Fibroblast of skin of left biceps (primary cell): ENCODE measurements at places on chromosomes 6 and 20.
A peak's percentile ranks its signal among the peaks of the same experiment; 100 is the strongest.

DNA sequence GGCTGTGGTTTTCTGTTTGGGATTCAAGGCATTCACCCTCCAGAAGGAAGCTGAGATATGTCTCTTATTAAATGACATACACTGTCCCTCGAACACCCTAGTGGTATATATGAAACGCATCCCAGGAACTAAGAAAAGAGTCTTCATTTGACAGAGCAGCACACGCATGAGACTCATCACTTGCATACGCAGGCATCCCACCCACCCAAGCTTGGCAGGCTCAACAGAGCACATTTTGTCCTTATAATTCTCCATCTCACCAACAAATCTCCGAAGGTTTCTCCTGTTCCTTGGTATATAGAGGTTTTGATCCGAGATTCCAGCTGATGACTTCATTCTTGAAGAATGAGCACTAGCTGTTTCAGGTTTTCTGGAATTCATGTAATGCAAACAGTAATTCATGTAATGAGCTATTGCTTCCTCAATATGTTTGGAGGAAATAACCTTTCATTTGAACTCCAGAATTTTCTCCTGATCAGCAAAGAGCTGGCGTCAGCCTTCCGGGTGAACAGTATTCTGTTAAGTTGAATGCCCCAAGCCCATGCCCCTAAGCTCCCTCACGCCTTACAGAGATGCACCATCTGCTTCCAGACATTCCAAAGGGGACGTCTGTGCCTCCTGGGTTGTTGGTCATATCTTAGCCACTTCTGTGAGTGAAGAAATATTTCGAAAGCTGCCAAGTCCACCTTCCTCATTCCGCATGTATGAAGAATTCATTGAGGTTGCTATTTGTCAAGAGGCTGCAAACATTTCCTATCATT lies 66.0 kb upstream of the CDH4 start:
- DNase-seq, result peak; percentile 95

- no peak for DNase-seq
Observed at GRCh38 chr6:116323863-116324262, 44.1 kb upstream of the TSPYL1 start.

DNA sequence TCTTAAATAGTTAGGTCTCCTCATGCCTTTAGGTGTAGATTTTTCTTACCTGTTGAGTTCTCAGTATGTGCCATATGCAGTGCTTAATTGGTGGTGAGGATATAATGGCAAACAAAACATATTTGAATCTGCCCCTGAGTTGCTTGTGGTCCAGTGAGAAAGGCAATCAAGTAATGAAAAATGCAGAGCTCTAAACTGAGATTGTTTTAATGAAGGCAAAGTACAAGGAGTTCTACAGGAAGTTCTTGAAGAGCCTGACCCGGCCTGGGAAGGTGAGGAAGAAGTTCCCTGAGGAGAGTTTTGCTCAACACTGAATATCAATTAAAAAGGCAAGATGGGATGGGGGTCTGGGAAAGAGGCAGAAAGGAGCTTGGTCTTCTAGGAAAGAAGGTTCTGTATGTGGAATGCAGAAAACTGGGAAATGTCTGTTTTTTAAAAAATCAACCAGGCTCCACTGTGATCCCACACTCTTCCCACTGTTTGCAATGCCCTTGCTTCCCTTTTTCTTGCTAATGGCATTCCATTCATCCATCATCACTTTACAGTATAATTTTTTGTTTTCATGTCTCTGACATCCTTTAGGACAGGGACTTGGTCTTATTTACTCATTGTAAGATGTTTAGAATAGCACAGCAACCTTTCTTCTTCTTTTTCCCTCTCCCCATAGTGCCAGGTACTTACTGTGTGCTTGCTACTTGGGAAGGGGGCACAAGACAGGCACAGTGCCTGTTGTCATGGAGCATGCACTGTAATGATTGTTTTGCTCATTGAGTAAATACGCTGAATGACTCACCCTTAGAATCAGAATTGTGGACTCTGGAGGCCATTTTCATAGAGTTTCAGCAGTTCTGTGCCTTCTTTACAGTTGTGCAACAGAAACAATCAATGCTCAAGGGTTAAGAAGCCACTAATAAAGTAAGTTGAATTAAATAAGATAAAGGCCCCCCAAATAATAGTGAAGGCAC lies 64.3 kb downstream of the ANKS1A start:
- DNase-seq, result no peak

- DNase-seq, result no peak
Observed at GRCh38 chr6:117729613-117730012, 54.3 kb downstream of the NUS1 start.

DNA sequence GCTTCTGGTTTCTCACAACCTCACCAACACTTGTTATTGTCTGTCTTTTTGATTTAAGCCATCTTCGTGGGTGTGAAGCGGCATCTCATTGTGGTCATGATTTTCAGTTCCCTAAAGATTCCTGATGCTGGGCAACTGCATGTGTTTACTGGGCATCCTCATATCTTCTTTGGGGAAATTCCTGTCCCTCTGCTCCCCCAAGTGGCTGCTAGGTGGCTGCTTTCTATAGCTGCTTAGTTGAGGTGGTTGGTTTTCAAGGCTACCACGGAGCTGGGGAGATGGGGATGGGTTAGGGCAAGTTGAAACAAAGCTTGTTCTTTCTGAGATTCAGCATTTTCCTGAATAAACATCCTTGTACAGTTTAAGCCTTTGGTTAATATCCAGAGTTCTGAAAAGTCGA lies 403.9 kb upstream of the SULF2 start:
- no peak for DNase-seq

- DNase-seq, result no peak
Observed at GRCh38 chr6:166927935-166928643, 28.3 kb downstream of the RNASET2 start.

DNA sequence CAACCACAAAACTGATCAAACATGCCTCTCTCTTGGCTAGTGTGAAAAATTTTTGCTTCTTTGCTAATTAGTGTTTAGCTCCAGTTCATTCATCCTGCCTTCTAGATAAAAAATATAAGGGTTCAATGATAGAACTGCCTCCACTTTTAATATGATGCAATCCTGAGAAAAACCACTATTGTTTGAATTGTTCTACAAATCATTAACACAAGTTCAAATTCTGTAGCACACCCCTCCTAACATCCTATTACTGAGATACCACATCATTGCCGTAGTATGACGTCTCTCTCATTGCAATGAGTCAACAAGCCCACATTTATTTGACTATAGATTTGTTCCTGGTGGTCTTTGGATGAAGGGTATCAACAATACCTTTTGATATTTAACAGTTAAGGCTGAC lies 365.8 kb upstream of the OPRM1 start:
- DNase-seq, result no peak

DNA sequence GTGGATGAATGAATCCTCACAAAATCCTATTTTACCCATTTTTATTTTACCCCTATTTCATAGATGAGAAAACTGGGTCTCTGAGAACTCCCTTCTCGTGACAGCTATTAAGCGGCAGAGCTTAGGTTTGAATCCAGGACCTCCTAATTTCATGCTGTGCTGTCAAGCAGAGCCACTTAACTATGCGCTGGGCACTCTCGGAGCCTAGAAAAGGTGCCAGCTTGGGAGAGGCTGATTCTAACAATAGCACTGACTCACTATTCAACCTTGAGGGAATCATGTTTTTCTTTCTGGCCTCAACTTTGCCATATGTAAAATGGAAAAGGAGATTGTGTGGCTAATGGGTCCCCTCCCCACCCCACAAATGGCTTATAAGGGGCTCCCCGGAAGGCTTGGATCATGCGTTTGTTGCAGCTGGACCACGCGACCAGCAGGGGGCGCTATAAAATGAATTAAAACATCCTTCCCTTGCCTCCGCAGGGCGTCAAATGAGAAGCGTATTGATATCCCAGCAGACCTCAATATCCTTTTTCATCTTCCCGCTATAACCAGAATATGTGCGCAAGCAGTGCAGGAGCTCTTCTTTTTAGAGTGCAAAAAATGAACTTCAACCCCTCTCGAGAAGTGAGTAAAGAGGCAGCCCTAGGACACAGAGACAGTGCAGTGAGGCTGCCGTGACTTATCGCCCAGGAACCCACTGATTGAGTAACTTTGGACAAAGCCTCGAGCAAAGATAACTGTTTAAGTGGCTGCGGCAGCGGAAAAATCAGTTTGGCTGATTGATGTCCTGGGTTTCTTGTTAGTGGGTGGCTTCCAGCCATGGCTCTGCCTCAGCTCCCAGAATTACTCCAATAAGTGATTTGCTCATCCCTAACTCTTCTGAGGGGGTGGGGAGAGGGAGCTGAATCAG lies 12.8 kb upstream of the PDYN start:
- DNase-seq, result no peak

DNA sequence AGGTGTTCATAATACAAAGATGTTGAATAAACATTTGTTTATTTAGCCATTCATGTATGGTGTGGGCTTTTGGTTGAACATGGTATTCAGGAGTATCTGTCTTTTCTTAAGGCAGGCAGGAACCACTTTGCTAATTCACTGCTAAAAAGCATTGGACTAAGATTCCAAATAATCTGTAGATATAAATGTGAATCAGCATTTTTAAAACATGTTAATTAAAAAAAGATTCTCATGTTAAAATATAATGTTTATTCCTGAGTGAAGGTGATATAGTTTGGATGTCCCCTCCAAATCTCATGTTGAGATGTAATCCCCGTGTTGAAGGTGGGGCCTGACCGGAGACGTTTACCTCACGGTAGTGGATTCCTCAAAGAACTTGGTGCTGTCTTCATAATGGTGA lies 19.3 kb downstream of the CRISP1 start:
- DNase-seq, result no peak

DNA sequence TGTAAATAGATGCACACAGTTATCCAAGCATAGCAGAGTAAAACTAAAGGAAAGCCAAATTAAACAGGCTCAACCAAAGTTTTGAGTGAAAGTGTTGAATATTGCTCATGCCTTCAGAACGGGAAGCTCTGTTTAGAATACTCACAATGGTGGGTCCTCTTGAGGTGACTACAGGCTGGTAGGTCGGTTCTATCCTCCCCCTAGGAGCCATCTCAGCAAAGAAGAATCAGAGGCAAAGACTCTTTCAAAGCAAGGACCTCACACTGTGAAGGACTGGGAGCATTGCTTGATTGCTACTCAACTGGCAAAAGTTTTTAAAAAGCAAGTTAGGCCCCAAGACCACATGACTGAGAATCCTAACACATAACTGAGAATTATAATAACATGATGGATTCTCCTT lies 88.4 kb upstream of the JAG1 start:
- no peak for DNase-seq

- DNase-seq, result peak; percentile 49
Observed at GRCh38 chr20:48776306-48776705, 51.5 kb downstream of the PREX1 start.

DNA sequence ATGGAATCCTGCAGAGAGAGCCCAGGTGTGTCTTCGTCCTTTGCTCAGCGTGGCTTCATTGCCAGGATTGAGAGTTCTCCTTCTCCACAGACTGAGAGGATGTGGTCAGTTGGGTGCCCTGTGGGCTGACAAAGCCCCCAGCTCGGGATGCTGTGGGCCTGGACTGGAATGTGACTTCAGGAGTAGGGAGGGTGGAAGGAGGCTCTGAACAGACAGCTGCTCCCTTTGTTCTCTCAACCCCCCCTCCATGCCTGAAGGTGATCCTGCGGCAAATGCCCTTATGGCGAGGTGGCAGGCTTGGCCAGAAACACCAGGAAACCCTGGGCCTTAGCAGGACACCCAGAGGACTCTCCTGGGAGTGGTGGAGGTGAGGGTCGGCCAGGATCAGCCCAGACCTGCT lies 1.8 kb upstream of the CST5 start:
- DNase-seq, result no peak

GRCh38 chr6:158635427-158636073 lies 9.0 kb downstream of the DYNLT1 start:
- no peak for DNase-seq

GRCh38 chr20:16388731-16389130 lies 184.5 kb downstream of the KIF16B start:
- no peak for DNase-seq

- DNase-seq, result no peak
Observed at GRCh38 chr20:4369119-4369797, 352.5 kb upstream of the PRND start.

GRCh38 chr6:31785475-31785874 lies 8.3 kb upstream of the VWA7 start:
- DNase-seq, result no peak

GRCh38 chr6:146551545-146551944 lies 7.9 kb downstream of the RAB32 start:
- DNase-seq, result no peak

- no peak for DNase-seq
Observed at GRCh38 chr6:20467437-20467836, 65.8 kb downstream of the E2F3 start.

- DNase-seq, result no peak
Observed at GRCh38 chr6:84428300-84428907, 201.0 kb upstream of the CEP162 start.

- no peak for DNase-seq
Observed at GRCh38 chr6:42293386-42293977, 75.8 kb upstream of the MRPS10 start.

- DNase-seq, result no peak
Observed at GRCh38 chr20:955656-956055, 39.5 kb upstream of the ANGPT4 start.
